COR-L47 (cell line): ENCODE measurements at places on chromosomes 11 and 22.
A peak's percentile ranks its signal among the peaks of the same experiment; 100 is the strongest.

GRCh38 chr11:12489246-12489772 is 111.9 kb downstream of the PARVA start:
- DNase-seq = no peak

- DNase-seq = no peak
These were observed 232.0 kb downstream of the NTM start for GRCh38 chr11:131602431-131602830.

- DNase-seq = no peak
These were observed 177.4 kb downstream of the SBF2 start for GRCh38 chr11:10116588-10116987.

- no peak for DNase-seq
These were observed 261.3 kb upstream of the ARHGAP20 start for GRCh38 chr11:110973401-110973980.

DNA sequence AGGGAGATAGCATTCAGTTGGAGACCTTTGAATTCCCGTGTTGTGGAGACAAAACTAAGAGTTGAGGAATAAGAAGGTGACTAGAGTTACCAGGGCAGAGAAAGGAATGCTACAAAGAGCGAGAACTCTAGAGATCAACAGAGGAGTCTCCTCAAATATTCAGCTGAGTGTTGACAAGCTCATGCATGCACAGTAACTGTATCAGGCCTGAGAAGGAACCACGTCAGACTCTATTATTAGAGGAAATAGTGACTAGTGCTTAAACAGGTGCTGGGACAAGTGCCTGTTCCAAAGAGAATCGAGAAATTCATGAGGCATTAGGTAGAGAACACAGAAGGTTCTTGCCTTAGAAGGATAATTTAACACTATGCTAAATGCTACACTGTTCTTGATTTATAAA is 333.8 kb upstream of the CHORDC1 start:
- no peak for DNase-seq

DNA sequence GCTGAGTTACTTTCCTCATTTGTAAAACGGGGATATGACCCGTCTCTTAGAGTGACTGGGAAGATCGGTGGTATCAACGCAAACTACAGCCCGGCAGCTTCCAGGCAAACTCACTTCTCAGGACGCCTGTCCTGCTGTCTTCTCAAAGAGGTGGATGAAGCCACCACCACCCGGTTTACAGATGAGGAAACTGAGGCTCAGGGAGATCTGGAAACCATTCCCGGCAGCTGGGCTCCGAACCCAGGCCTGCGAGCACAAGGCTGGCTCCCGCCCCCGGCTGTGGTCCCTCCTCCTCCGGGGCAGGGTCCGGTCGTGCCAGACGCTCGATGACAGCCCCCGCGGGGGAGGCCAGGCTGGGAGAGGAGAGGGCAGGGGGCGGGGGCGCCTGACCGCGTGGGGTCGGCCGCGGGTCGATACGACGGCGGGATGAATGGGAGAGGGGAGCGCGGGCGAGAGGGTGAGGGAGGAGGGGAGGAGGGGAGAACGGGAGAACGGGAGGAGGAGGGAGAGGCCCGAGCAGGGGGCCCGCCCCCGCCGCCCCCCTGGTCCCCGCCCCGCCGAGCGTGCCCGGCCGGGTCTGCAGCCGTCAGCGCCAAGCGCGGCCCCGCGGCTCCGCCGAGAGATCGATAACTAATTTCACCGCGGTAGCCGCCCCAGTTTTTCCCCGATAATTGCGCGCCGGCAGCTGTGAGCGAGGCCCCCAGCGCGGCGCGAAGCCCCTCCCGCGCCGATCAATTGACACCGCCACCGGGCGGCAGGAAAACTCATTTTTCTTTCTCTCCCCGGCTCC is 14.0 kb downstream of the IGLL1 start:
- no peak for DNase-seq

DNA sequence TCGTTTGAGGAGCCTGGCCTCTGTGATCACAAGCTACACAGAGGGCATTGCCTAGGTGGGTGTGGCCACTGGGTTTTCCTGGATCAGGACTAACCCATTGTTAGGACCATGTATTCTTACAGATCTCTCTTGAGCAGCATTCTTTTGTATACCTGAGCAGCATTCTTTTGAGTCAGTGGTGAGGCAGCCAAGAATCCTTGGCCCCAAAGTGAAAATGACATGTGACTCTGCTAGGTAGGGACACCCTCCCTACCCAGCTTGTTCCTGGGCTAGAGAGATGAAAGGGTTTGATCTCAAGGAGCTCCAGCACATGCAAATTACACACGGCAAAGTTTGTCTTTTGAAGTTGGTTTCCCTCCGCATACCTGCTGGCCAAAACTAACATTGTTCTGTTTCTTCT is 55.0 kb upstream of the HORMAD2 start:
- no peak for DNase-seq

GRCh38 chr11:45171550-45171949 is 25.1 kb downstream of the PRDM11 start:
- DNase-seq = no peak

DNA sequence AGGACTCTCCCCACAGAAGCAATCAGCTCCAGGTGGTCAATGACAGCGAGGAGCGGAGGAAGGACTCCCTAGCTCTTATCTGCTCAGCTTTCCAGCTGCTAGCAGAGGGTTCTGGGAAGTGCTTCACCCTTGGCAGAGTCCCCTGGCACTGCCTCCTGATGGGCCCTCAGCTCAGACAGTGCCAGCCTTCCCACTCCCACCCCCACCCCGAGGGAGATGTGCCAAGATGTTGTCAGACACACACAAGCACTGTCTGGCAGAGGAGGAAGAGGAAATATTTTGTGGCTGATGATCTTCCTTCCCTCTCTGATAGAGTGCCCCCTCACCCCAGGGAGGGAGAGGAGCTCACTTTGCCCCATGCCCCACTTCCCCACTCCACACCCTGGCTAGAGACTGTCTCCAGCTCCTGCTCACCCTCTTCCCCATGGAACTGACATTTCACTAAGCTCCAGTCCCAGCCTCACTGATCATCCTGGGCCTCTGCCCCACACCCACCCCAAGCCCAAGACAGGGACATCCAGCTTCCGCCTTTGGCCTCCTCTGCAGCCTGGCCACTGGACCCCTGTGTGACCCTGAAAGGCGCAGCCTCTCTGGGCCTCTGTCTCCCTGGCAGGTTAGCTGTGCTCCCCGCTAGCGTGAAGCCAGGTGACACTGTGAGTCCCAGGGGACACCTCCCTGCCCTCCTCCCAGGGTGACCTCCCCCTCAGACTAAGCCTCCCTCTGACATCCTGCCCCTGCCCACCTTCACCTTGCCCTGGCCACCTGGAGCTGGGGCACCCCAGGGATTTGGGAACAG is 44.5 kb downstream of the SLCO2B1 start:
- peak; percentile 7 for DNase-seq

GRCh38 chr11:64723907-64724862 is 1.2 kb upstream of the NRXN2 start:
- DNase-seq = no peak

GRCh38 chr11:102608699-102609098 is 16.4 kb downstream of the MMP20 start:
- no peak for DNase-seq

DNA sequence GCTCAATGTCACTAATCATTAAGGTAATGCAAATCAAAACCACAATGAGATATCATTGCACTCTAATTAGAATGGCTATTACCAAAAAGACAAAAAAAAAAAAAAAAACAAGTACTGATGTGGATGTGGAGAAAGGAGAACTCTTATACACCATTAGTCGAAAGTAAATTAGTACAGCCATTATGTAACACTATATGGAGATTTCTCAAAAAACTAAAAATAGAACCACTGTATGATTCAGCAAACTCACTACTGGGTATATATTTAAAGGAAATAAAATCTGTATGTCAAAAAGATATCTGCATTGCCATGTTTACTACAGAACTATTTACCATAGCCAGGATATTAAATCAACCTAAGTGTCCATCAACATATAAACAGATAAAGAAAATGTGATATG is 265.4 kb upstream of the ARHGAP20 start:
- no peak for DNase-seq

DNA sequence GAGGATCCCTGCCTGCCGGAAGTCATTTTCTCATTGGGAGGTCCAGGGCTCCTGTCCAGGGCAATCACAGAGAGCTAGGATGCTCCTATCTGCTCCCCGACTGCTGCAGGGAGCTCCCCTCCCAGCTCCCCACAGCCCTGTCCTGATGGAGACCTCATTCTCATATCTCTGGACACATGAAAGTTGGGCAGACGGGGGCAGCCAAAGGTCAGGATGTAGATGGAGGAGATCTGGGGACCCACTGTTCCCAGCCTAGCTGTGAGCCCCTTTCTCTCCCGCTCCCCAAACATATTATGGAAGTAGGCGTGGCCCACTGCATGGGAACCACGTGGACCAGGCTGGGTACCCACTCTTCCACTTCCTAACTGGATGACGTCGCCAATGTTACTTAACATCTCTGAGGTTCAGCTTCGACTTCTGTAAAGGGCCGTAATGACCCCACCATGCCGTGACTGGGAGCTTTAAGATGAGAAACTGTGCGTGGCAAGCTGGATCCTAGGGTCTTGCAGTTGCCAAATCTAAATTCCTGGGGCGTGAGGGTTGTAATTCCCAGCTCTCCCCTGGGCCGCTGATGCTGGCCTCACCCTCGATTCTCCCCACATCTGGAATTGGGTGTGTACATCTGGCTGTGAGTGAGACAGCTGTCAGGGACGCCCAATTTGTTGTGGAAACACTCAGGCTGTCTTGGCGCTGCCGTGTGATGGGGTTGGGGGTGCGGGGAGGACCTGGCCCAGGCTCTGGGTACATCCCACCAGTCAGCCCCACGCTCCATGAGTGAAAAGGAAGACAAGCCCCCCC is 1.8 kb downstream of the CDC42EP2 start:
- no peak for DNase-seq

GRCh38 chr11:82980292-82980691 is 78.8 kb downstream of the DDIAS start:
- DNase-seq = no peak

- DNase-seq = no peak
These were observed 114.6 kb upstream of the GRK3 start for GRCh38 chr22:25449781-25450317.

DNA sequence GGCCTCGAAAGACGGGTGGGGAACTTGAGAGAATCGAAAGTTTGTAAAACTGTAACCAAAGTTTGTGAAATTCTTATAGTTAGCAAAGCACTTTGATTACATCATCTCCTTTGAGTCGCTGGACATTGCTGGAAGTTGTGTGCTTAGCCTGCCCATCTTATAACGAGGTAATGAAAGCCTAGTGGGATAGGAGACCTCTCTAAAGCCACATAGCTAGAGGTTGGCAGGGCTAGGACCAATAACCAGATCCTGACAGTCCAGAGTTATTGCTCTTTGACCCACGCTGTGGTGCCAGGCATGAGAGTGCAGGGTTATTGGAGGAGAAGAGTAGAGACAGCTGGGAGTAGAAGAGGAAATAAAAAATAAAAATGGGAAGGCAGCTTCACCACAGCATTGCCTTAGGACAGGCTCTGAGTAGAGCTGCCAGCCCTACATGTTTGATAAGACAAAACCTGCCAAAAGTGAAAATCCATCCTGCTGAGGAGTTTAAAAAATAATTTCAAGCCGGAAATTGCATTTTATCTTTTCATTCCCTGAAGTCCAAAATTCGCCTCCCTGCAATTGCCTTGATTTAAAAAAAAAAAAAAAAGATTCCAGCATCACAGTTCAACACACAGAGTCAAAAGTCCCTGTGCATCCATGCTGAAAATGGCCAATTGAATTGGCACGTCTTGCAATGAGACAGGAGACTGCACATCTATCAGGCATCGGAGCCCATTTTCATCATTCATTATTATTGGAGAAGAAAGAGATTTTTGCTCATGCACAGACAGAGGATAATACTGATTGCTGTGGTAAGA is 225.5 kb upstream of the POU2AF2 start:
- no peak for DNase-seq

GRCh38 chr11:124934862-124935547 is 842 bp downstream of the HEPACAM start:
- no peak for DNase-seq

DNA sequence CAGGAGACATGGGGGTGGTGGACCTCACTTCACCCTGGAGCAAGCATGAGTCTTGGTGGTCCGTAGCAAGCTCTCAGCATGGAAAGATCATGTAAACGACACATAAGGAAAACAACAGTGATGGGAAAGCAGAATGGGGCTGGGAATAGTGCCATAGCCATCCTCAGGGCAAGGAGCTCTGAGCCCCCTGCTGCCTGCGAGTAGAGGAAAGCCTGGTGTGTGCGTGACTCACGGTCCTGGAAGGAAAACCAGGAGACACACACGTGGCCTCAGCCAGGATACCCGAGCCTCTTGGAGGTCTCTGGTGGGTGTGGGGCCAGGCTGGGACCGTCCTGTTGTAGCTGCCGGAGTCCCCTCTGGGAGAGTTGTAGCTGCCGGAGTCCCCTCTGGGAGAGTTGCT is 12.4 kb downstream of the SHANK3 start:
- no peak for DNase-seq

DNA sequence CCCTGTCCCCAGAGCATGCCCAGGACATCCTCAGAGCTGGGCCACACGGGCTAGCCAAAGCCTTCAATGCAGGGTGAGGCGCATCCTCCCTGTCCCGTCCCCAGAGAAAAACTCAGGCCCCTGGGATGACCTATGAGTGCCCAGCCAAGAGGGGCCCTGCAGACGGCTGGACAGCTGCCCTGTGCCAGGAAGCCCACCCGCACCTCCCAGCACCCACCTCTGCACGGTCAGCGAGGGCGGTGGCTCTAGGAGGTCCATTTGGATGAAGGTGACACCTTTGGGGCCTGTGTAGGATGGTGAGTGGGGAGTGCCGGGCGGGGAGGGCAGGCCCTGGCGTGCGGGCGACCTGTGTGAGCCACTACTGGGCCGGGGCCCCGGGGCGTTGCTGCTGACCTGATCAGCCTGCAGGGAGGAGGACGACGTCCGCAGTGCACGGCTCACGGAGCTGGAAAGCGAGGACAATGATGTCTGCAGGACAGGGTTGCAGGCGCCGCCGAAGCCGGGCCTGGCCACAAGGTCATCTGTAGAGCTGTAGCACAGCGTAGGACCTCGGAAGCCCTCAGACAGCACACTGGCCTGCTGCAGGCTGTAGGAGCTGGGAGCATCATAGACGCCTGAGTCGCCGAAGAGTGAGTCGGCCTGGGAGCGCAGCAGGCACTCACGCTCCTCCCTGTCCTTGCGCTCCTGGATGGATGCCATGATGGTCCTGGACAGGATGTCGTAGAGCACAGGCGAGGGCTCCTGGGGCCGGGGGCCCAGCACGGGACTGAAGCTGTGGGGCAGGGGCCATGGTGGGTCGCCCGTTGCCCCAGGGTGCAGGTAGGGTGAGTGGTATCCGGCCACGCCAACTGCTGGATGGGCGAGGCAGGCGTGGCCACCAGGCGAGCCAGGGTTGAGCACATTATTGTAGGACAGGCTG is 180.5 kb downstream of the IGLL1 start:
- DNase-seq = no peak

GRCh38 chr11:71096751-71097388 is 155.5 kb downstream of the SHANK2 start:
- DNase-seq = no peak

GRCh38 chr11:122213171-122213570 is 97.2 kb upstream of the BLID start:
- no peak for DNase-seq

DNA sequence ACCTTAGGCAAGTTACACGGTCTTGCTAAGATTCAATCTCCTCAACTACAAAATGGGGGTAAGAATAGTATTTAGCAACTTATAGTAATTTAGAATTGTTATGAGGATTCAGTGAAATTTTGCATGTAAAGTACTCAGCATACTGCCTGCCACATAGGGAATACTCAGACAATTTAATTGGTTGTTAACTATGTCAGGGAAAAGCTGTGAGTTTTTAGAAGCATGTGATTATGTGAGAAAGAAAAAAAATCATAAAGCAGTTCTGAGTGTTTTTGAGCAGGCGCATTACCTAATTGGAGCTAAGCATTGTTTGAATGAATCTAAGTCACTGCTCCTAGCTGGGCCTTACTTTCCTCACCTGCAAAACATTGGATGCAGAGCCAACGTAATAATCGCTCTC is 287.3 kb upstream of the MTNR1B start:
- no peak for DNase-seq
